ENCODE measurements at places on chromosomes 11 and 22.

- DNase-seq, result no peak
Measured at GRCh38 chr11:131447898-131448297, 77.5 kb downstream of the NTM start.

DNA sequence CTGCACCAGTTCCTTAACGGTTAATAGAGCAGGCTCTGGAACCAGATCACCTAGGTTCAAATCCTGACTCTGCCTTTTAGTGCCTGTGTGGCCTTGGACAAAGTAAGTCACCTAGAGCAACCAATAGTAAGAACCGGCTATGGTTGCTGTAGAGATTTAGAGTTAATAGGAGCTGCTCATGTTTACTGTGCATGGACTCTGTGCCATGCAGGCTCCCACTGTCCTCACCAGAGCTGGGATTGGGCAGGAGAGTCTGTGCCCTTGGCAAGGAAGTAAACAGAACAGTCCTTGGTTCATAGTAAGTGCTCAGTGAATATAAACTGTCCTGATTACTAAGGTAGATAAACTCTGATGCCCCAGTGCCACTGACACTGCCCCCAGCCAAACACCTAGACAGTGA, 1.4 kb upstream of the TP53I11 start:
- DNase-seq, result no peak

DNA sequence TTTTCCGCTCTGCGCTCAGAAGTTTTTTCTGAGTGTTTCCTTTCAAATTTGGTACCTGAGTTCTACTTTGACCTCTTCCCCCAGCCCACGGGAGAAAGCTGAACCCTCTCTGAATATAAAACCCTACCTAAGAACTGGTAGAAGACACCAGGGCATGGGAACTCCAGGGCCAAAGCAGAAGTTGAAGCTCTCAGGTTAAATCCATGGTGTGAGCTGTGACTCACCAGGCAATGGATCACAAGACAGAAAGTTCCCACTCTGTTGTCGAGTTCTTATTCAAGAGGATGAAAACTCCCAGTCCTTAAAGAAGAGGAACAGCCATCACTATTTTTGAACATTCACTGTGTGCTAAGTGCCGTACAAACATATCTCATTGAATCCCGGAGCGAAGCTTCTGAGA, 8.9 kb downstream of the TMEM218 start:
- no peak for DNase-seq

DNA sequence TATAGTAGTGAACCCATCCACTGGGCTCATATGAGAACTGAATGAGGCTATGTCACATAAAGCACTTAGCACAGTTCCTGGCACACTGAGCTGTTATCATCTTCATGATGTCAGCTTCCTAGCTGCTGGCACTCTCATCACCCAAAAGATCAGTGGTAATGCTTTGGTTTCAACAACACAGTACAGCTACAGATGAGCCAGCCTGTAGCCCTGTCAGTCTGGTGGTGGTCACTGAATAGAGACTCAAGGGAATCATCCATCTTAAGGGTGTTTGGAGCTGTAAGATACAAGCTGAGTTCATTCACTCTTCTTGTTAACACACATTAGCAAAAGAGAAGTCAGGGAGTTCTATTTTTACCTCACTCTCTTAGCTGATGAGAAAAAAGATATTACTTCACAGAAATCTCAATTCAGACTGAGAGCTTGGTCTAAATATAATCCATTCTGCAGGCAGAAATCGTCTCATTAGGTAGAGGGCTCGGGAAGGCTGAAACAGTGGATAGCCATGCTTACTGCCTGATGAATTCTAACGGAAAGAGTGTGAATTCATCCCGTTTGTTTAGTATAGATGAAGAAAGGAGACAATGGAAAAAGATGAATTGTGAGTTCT, 6.3 kb upstream of the SLC1A2 start:
- DNase-seq, result no peak

DNA sequence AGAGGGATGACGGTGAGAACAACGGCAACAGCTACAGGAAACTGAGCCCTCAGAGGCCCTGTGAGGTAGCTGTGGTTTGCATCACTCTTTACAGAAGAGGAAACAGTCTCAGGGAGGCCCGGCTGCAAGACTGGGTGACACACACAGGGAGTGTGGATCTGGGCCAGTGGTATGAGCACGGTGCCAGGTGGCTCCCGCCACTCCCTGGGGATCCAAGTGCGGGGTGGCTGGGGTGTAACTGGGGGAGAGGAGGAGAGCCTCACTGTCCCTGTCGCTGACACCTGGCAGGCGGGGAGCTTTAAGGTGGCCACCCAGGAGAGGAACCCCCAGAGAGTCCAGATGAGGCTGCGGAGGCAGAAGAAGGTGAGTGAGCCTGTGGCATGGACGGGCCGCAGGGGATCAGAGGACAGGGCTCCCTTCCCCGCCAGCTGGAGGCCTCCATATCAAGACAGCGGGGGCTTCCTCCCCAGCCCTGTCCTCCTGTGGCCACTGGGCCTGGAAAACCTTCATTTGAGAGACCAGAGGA, 5.6 kb downstream of the RGL4 start:
- DNase-seq, result peak; percentile 75

DNA sequence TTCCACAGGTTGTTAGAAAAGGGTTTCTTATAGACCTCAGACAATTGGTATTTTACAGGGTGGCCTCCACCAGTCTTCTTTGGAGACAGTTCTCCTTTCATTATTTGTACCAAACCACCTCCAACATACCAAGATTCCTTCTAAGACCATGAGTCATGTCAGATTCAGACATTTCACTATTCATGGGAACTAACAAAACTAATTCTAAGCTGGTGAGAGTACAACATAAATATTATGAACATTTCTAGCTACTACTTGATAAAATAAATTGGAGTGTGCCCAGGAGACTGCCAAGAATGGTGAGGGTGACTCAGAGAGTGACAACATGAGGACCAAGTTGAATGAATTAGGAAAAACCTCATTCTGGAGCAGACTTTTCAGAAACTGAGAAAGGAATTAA, 494.6 kb upstream of the LRRC4C start:
- DNase-seq, result no peak

GRCh38 chr11:121841487-121842191, 274.4 kb downstream of the BLID start:
- no peak for DNase-seq

DNA sequence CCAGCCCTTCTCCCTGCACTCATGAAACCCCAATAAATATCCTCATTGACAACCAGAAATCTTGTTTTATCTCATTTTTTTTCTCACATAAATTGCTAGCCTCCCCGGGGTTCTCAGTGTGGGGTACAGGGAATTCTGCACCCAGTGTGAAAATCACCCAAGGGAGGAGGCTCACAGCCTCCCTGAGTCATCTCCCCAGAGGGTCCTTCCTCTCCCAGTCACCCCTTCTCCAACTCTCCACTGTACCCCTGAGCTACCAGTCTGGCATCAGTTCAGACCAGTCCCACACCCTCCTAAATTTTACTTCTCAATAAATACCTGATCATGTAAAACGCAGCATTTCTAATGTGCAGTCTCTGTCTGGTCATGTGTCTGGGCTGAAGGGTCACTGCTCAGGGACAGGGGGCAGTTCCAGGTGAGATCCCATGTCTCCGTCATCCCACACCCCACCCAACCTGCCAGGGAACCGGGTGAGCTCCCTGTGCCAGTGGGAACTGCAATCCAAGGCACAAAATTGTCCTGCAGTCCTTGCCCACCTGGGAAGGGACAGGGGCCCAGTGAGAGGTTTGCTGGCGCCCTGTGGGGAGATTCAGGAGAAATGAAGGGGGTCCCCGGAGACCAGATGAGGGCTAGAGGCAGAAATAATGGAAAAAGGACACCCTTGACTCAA, 8.3 kb downstream of the IGLL5 start:
- DNase-seq, result no peak

GRCh38 chr11:10778217-10778970, 27.3 kb downstream of the CTR9 start:
- DNase-seq, result no peak

DNA sequence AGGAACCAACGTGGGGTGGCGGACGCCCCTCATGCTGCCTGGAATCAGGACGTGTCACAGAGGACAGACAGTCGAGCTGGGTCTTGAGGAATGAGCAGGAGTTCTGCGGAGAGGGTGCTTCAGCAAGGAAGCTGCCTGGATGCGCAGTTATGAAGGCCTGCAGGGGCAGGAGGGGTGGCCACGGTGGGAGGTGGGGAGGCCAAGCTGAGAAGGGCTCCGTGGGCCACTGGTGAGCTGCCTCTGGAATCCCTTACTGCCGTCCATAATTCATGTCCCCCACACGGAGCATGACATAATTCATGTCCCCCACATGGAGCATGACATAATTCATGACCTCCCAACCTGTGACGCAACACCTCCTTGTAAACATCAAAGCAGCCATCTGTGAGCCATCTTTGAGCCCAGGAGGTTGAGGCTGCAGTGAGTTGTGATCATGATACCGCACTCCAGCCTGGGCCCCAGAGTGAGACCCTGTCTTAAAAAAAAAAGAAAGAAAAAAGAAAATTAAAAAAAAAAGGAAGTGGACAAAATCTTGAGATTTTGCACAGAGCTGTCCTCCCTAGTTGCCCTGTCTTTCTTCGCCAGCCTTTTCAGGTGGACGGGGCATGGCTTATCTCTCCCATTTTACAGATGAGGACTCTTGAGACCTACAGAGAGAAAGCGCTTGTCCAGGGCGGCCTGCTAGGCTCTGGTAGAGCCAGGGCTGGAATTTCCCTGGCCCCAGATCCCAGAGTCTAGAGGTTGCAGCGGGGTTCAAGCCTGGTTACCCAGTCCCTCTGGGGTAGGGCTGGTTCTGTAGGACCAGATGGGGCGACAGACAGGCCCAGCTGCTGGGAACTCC, 24.3 kb upstream of the PICK1 start:
- DNase-seq, result no peak

DNA sequence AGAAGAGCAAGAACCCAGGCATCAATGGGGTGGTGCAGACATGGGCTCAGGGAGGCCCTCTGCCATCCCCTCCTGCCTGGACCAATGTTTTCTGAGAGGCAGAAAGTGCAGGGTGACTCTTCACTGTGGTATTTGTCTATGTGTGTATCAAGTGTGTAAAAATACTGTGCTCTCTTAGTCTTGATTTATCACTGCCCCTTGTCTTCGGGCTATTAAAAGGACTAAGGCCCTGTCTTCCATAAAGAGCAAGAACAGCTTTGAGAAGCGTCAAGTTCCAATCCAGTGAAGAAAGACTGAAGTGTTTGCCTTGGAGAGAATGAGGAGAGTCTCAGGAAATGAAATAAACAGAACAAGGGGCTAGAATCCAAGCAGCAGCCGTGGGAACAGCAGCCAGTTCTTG, 14.4 kb downstream of the PRSS23 start:
- no peak for DNase-seq

DNA sequence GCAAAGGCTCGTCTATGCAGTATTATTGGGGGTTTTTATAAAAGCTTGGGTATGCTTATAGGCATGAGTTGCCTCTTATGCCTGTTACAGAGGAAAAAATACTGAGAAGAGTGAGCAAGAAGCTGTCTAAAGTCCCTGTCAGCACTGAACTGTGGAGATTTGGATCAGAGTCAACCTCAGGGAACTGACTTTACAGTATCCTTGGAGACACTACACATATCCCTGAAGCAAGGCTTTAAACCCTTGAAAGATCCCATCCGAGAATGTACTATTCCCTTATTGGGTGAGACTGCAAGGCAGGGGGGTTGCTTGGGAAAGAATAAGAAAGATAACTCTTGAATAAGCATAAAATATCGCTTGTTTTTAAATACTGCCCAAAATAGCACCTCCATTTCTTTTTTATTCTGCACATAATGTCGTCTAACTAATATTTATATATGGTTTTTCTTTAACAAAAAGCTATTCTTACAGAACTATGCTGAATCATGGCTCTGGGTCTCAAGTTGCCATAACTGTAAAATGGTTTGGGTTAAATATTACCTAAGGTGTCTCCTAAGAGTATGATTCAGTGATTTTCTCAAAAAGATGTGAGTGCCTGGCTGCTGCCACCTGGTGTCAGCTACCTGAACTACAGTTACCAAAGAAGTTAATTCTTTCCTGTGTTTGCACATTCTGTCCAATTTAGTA, 1062.8 kb downstream of the DLG2 start:
- no peak for DNase-seq

DNA sequence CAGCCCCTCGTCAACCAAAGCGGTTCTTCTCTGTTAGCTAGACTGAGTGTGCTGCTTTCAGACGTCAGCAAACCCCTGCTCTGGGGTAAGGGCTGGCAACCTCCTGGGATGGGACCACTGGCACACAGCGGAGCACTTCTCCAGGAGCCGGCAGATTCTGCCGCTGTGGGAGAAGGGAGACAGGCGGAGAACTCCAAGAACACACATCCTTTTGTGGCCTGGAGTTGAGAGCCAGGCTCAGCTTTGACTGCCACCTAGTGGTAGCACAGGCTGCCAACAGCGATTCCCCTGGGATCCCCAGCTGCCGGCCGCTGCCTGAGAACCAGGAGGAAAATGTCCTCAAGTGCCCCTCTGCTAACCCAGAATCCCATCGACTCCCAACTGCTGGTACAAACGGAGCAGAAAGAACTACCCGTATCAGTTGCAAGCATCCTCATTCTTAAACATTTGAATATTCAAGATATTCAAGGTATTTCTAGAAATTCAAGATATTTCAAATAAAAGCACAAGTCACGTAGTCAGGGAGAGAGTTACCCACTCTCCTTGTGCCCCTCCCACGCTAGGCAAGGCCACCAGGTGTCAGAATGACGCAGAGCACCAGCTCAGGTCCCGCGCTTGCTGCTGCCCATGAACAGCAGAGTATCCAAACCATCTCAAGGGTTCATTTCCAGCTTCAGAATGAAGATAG, 4.9 kb downstream of the LTO1 start:
- DNase-seq, result peak; percentile 67

DNA sequence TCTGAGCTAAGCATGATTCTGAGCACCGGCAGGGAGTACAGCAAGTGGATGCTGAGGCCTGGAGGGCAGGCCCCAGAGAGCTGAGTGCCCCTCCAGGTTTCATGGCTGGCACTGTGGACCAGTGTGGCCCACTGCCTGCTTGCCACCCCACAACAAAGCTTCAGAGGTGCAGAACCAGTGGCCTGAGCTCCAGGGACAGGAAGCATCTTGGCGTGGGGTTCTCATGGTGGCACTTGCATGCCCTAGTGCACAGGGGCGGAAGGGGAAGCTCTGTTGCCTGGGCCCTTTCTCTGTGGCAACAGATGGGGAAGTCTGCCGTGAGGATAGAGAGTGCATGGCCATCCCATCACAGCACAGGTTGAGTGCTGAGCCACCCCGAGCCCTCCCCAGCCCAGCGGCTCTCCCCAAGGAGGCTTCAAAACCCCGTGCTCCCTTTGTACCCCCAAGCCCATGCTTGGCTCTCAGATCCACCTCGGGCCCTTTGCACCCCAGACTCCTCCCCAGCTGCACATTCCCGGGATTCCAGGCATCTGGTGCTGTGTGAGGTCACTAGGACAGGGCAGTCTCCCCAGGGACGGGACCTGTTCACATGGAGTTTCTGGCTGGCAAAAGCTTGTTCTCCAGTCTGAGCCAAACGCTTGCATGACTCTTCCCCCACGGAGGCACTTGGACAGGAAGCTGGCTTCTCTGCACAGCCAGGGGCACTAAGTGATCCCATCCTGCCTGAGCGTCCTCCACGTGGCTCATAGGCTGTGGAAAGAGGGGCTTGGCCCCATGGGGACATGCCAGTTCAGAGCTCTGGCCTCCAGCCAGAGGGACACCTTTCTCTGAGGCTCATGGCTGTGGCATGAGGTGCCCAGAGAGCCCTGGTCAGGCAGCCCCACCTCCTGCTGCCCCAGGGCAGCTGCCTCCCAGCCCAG, 4.2 kb downstream of the SLC25A1 start:
- DNase-seq, result no peak

GRCh38 chr11:44944853-44945235, 5.8 kb downstream of the TP53I11 start:
- no peak for DNase-seq

GRCh38 chr11:61828379-61828628, 204 bp downstream of the FADS2 start:
- no peak for DNase-seq
